ENCODE measurements at places on chromosomes 3 and 15.

DNA sequence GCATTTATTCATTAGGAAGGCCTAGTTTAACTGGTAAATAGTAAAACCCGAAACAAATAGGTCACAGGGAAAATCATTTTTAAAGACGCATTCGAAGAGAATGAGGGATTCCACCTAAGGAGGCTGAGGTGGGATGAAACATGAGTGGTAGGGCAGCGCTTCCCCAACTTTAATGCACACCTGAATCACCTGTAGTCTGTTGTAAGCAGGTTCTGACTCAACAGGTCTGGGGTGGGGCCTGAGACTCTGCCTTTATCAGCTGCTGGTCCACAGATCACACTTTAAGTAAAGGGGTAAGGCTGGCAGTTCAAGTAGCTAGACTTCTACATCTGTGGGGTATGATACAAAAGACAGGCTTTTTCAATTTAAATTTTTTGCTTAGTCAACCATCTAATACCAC, 223.5 kb upstream of the UBE2E2 start:
- DNase-seq = no peak

DNA sequence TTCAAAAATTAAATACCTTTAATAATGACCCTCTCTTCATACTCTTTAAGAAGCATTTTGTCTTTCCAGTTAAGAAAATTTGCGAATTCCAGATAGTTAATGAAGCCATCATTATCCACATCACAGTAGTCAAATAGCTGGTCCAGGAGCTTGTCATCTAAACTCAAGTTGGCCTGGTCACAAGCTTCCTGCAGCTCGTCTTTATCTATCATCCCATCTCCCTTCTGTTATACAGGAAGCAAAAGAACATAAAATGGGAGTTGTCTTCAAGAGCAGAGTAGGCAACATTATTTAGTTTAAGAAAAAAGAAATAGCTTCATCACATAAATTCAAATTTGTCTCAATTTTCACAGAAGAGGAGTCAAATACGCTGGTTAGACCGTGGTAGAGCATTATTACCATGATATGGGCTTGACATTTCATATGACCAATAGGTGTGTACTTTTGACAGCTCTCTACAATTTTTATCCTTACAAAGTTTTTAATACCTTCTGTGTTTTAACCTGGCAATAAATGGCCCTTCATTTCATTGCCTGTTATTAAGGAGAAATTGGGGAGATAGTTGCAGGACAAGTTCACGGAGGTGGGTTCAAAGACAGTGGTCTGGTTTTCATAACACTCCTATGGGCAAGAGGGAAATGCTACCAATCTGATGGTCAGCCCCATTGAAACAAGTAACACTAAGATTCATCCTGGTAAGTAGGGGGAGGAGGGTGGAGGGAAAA, 45.4 kb downstream of the EFHB start:
- DNase-seq = no peak

DNA sequence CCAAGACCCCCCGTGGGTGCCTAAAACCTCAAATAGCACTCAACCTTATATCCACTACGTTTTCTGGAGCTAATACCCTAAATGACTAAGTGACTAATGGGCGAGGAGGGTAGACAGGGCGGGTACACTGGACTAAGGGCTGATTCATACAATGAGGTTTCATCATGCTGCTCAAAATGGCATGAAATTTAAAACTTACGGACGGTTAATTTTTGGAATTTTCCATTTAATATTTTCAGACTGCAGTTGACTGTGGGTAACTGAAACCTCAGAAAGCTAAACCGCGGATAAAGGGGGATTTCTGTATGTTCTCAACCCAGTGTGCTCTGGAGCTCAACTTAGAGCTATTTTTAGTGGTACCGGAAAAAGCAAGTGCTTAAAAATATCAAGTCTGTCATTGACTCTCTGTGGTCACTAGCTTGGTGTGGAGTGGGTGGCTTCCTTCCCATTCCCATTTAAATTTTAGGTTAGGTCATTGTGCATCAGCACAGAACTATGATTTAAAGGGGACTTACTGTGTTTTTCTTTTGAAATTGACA, 72.9 kb downstream of the LRRC28 start:
- DNase-seq = no peak

GRCh38 chr15:66701422-66702034, 508 bp upstream of the SMAD6 start:
- DNase-seq = no peak

GRCh38 chr3:147428754-147429153, 19.6 kb downstream of the ZIC1 start:
- DNase-seq = no peak
